ENCODE measurements at places on chromosomes 7 and 10. TPM values are rescaled to one million over a fixed set of nuclear protein-coding genes. Genes with fewer than 3 reads are reported as not detected.

SCART1 gene
- polyA plus RNA-seq, result 0.67 TPM

SEPTIN14 gene
- polyA plus RNA-seq, result not detected

SUV39H2 gene
- polyA plus RNA-seq, result 25.0 TPM

PMS2 gene
- 29.6 TPM for polyA plus RNA-seq

FFAR4 gene
- not detected for polyA plus RNA-seq

CCDC172 gene
- not detected for polyA plus RNA-seq

RAB11FIP2 gene
- 40.9 TPM for polyA plus RNA-seq

NEUROG3 gene
- polyA plus RNA-seq, result not detected

ETV1 gene
- 25.4 TPM for polyA plus RNA-seq

PNLIPRP2 gene
- not detected for polyA plus RNA-seq

SYCE1 gene
- polyA plus RNA-seq, result 17.3 TPM

POLL gene
- polyA plus RNA-seq, result 1.5 TPM

ADRB1 gene
- polyA plus RNA-seq, result 0.91 TPM

TMEM270 gene
- polyA plus RNA-seq, result not detected

LLCFC1 gene
- not detected for polyA plus RNA-seq

RET gene
- polyA plus RNA-seq, result 28.6 TPM

MMP21 gene
- polyA plus RNA-seq, result not detected

SKAP2 gene
- polyA plus RNA-seq, result 4.1 TPM

PALS2 gene
- polyA plus RNA-seq, result 36.6 TPM

PARP12 gene
- not detected for polyA plus RNA-seq

ANKRD7 gene
- 5.8 TPM for polyA plus RNA-seq

AGAP5 gene
- 2.5 TPM for polyA plus RNA-seq

SPDYE11 gene
- polyA plus RNA-seq, result 1.4 TPM

OGDHL gene
- polyA plus RNA-seq, result 12.7 TPM

GPR26 gene
- polyA plus RNA-seq, result 0.67 TPM

ZNF804B gene
- polyA plus RNA-seq, result 0.08 TPM

CCL26 gene
- polyA plus RNA-seq, result 2.1 TPM

ADAM8 gene
- polyA plus RNA-seq, result not detected

MRC1 gene
- not detected for polyA plus RNA-seq

SLC13A1 gene
- not detected for polyA plus RNA-seq

PITX3 gene
- polyA plus RNA-seq, result 0.28 TPM

UPK3B gene
- not detected for polyA plus RNA-seq

CTAGE15 gene
- not detected for polyA plus RNA-seq

UNC5B gene
- polyA plus RNA-seq, result 1.1 TPM

SUGCT gene
- polyA plus RNA-seq, result 1.4 TPM

VGF gene
- polyA plus RNA-seq, result 10.7 TPM

Measured in Purkinje cell (primary cell).